ENCODE measurements at places on chromosomes 3 and 15.
A peak's percentile ranks its signal among the peaks of the same experiment; 100 is the strongest.

GRCh38 chr15:51888593-51889195 lies 59.2 kb downstream of the TMOD3 start:
- no peak for DNase-seq

- no peak for DNase-seq
Measured at GRCh38 chr3:33490641-33491241, 50.5 kb upstream of the UBP1 start.

DNA sequence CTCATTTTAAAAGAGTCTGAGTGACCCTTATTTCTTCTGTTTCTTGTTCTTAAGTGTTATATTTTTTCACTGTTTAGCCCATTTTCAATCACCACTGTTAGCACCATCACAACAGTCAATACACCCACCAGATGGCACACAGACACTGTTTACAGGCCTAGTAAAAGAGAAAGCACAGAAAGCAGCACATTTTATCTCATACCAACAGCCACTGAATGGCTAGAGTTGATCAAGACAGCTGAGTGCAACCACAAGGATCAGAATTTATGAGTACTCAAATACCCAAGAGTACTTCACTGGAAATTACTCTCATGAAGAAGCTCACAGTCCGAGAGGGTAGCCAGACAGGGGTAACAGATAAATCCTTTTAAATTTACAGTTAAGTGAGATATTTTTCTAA lies 127.0 kb downstream of the TFDP2 start:
- no peak for DNase-seq

GRCh38 chr3:150697646-150698045 lies 6.1 kb downstream of the ERICH6 start:
- no peak for DNase-seq

DNA sequence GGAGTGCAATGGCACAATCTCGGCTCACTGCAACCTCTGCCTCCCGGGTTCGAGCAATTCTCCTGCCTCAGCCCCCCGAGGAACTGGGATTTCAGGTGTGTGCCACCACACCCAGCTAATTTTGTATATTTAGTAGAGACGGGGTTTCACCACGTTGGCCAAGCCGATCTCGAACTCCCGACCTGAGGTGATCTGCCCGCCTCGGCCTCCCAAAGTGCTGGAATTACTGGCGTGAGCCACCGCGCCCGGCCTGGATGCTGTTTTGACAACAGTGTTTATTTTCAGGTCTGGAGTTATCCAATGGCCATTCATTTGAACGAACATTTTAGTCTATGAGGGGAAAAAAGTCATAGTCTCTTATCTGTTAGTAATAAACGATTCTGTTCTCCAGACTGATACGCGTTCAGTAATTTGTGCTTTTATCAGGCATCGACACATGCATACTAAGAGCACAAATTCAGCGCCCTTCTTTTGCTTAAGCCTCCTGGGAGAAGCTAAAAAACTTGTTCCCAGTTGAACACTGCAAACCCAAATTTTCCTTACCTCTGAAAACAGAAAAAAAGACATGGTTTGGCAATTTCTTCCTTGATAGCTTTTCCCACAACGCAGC lies 1.3 kb downstream of the B3GALNT1 start:
- DNase-seq = no peak

DNA sequence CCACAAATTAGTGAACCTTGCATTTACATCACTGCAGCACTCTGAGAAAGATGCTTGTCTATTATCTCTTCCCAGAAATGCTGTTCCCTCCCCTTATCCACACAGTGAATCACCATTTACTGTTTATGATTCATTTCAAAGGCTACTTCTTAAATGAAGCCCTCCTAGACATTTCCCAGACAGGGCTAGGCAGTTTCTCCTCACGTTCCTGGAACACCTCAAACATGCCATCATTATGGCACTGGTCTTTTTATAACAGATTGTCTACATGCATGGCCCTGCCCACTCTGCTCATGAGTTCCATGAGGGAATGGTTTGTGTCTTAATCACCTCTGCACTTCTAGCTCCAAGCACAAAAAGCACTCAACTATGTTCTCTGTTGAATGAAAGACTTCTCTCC lies 32.2 kb upstream of the TM2D3 start:
- no peak for DNase-seq

DNA sequence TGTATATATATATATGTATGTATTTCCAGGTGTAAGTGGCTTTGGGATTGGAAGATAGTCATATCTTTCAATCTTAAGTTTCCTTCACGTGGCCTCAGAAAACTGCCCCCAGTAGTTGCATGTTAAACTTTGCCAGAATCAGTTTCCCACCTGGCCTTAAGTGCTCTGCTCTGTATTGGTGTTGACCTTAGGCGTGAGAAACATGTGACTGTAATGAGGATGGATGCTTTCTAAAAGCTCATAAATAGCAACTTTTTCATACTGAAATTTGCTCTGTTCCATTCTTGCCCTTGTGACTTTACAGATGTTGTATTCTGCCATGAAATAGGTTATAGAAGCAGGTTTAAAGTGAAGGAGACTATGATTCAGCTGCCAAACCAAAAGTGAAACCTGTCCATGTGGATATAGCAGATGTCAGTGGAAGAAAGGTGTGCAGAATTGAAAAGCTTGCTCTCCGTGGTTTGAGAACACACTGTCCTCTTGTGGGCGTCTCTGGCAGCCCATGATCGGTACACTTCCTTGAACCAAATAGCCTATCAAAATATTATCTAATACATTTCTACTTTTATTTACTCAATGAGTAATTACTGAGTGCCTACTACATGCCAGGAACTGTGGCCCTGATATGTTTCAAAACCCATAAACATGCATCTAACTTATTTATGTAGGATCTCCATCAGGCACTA lies 15.8 kb downstream of the SCG5 start:
- DNase-seq = no peak

- DNase-seq = no peak
Measured at GRCh38 chr3:77262361-77262760, 222.5 kb downstream of the ROBO2 start.

DNA sequence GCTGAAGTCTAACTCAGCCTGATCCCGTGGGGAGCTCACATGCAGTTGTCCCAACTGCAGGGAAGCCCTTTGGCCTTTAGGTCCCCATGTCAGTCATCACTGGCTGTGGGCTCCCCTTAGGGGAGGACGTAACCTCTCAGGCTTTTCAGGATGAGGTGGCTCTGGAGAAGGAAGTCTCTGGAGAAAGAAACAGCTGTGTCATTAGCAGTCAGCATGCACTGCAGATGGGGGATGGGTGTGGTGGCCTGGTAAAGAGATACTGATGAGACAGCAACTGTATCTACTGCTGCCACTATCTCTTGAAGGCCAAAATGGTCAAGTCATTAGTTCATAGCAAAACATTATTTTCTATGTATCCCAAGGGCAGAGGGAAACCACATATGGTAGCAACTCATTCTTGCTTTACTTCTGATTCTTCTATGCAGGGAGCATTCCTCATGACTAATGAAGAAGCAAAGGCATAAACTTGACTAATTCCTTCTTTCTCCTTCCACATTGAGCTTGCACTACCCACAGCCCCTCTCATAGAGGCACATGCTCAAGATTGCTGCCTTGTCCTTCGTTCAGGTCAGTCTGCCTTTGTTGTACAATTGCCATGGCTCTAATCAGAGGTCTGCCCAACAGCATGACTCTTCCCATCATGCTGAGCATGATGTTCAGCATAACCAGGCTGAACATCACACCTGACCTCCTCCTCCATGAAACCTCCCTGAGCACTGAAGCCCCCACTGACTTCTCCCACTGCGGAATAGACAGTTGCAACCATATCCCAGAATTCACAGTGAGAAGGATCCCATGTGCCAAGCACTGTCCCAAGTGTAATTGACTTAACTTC lies 47.8 kb upstream of the TMEM158 start:
- DNase-seq = no peak

DNA sequence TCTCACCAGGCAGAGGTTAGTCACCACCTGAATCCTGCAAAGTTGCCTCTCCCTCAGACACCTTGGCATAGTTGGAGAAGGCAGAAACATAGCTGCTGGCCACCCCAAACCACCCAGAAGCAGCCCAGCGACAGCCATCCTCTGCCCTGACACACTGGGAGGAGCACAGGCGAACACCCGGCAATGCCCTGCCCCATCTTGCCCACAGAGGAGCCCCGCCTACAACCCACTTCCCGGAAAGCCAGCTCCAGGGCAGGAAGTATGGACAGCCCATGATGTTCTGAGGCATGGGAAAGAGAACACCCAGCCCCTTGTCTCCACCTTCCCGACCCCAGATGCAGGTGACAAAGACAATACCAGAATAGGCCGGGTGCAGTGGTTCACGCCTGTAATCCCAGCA lies 12.6 kb upstream of the SHISA5 start:
- DNase-seq = no peak

- no peak for DNase-seq
Measured at GRCh38 chr3:124582621-124583395, 147.4 kb upstream of the UMPS start.

DNA sequence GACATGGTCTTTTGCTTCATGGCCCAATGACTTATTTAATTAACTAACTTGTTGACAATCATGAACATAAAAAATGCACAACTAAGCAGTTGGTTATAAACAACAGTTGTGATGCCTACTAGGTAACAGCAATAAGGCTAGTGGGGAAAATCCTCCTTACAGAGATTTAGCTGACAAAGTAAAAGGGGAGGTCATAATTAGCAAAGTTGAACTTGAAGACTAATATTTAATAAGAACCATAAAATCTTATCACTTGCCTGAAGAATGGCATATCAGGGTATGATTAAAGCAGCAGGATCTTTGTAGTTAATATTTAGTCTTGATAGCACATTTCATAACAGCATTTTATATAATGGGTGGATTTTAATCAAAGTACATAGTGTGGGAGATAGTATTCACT lies 84.2 kb downstream of the MME start:
- DNase-seq = no peak

DNA sequence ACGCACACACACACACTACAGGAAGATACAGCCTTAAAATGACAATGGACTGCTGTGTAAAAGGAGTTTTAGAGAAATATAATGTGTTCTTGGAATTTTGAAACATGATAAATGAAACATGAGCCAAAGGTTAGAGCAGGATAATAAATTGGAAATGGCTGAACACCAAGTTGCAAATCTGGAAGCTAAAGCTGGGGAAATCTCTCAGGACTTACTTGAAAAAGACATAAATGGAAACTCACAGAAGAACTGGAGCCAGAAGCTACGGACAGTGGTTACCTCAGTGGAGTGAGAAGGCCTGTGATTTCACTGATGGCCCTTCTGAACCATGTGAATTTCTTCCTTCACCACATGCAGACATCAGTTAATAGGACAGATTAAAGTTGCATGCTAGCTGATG lies 37.3 kb upstream of the ATP10A start:
- no peak for DNase-seq

- DNase-seq = peak; percentile 45
Measured at GRCh38 chr3:49723296-49723627, 489 bp downstream of the GMPPB start.

GRCh38 chr15:90055182-90055581 lies 47.1 kb downstream of the IDH2 start:
- DNase-seq = no peak

GRCh38 chr3:61919371-61919770 lies 358.0 kb downstream of the PTPRG start:
- no peak for DNase-seq

- DNase-seq = no peak
Measured at GRCh38 chr15:66849393-66849745, 147.3 kb downstream of the SMAD6 start.

GRCh38 chr15:57696146-57696545 lies 10.4 kb upstream of the POLR2M start:
- DNase-seq = no peak

DNA sequence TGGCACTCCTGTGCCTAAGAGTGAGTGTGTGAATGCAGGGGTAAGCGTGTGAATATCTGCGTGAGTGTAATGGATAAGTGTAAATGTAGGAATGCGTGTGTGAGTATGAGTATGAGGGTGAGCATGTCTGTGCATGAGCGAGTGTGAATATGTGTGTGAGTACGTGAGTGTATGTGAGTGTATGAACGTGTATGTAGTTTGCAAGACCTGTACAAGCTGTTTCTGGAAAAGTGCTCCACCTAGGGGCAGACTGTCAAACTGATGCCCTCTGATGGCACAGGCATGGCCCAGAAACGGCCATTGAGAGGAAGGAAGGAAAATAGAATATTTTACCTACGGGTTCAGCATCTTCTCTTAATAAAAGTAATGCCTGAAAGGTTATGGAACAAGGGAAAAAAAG lies 24.4 kb upstream of the FRMD4B start:
- DNase-seq = peak; percentile 55

DNA sequence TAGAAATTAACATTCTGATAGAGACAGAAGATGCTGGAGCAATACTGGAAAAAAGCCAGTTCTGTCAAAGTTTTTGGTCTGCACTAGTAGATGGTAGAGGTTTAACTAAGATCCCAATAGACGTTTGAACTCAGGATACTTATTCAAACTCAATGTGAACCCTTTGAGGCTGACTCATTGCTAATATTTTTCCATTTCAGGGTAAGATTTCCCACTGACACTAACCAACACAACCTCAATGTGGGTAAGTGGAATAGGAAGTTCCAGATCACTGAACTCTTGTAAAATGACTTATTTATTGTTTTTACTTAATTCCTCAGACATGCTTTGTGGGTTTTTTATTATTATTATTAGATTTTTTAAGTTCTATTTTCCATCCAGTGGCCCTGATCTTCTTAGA lies 1024.8 kb downstream of the EPHA3 start:
- no peak for DNase-seq

DNA sequence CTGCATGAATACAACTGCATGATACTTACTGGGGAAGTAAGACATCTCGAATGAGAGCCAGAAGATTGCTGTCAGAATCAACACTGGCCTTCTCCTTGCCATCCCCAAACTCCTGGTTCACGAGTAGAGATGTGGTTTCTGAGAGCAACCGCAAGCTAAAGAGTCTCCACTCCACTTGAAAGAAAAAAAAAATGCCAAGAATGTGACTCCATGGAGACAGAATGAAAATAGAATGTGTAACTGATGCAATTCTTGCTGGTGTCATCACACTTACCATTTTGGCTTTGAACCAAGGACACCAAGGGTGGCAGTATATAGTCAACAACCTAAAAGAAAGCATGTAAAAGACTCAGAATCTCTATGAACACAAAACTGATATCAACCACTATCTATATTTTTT lies 280.4 kb downstream of the ULK4 start:
- DNase-seq = no peak

DNA sequence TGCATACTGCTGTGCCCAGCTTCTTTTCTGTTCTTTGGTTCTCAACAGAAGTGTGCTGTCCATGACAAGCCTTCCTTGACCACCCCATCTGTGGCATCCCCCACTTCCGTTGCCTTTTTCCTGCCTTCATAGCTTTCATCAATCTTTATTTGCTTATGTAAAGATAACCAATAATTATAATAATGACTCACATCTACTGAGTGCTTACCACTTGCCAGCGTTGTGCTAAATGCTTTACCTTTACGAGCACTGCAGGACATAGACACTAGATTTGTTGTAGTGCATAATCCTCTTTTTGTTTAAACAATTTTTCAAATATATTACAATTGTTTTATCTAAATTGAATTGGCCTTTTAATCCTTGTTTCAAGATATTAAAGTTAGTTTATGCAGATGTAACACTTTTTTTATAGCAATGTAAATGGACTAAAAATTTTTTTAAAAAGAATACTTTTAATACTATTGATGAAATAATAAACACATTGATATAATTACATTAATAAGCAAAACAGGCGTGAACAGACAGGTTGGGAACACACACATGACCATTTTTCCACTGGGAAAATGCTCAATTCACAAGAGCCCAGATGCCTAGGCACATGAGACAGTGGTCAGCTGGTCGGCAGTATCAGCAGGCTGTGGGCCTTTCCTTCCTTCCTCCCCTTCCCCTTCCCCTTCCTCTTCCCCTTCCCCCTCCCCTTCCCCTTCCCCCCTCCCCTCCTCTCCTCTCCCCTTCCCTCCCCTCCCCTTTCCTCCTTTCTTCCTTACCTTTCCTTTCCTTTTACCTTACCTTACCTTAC lies 42.5 kb downstream of the TRAK1 start:
- no peak for DNase-seq

Data from activated T-cell treated with anti-CD3 and anti-CD28 coated beads, Interleukin-2, amount 50 U/mL, for 4 hours (primary cell).